ENCODE measurements at places on chromosomes 7 and 10. TPM values are rescaled to one million over a fixed set of nuclear protein-coding genes. Genes with fewer than 3 reads are reported as not detected.

- no peak for DNase-seq
These were observed 89.7 kb downstream of the ATE1 start for GRCh38 chr10:121838149-121838548.

DNA sequence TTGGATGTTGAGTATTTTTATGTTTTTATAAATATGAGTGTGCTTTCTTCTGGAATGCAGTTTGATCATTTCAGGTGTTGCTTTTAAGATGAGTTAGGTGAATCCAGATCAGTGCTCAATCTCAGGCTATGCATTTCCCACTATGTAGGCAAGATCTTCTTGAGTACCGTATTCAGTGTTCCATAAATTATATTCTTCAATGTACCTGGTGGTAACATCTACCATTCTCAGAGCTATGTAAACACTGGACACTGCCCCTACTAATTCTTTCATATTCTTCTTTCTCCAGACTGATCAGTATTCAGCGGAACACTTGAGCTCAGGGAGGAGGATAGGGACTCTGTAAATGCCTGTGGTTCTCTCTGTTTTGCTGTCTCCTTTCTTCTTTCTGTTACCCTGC, 25.5 kb upstream of the NME8 start:
- no peak for DNase-seq

CYP17A1 gene
- total RNA-seq, result not detected

GRCh38 chr7:26858241-26858715, 6.1 kb downstream of the SKAP2 start:
- DNase-seq, result no peak

WNT8B gene
- total RNA-seq, result not detected

SEMA3C gene
- 139 TPM for total RNA-seq

DNA sequence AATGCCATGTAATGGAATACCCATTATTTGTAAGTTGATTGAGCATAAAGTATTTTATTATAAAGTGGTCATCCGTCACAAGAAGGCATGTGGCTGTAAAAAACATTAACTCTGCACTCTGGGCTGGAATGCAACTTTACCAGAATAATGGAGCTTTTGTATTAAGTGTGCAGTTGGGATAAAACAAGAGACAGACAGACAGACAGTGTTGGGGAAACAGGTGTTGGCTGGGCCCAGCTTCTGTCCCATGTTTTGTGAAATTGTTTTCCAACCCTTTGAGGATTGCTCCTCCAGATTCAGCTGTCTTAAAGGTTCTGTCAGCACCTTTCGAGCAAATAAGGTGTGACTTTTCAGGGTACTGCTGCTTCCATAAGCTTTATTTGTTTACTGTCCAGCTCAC, 67.9 kb upstream of the NFKB2 start:
- DNase-seq, result no peak

DNA sequence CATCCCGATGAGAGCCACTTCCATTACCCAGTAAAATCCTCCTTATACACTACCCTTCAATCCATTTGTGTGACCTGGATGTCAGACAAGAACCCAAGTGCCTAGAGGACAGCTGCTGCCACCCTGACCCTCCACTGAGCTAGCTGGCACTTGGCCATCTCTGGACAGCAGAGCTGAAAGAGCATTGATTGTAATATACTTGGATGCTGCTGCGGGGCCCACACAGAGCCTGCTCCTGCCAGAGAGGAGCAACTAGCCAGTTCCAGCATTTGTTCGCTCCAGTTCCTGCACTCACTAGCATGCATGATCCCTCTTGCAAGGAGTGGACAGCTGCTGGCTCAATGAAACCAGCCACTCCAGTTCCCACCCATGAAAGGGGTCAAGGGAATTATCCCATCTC, 8.4 kb upstream of the TMEM254 start:
- no peak for DNase-seq

DNA sequence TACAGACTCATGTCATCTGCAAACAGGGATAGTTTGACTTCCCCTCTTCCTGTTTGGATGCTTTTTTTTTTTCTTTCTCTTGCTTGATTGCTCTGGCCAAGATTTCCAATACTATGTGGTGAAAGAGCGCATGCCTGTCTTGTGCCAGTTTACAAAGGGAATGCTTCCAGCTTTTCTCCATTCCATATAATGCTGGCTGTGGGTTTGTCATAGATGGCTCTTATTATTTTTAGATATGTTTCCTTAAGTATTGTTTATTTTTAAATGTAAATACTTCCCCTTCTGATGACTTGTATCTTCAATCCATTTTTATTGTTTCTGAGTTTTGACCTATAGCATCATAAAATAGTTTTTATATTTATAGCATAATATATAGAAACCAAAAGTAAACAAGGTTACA, 17.9 kb downstream of the FAM237B start:
- DNase-seq, result no peak

DNA sequence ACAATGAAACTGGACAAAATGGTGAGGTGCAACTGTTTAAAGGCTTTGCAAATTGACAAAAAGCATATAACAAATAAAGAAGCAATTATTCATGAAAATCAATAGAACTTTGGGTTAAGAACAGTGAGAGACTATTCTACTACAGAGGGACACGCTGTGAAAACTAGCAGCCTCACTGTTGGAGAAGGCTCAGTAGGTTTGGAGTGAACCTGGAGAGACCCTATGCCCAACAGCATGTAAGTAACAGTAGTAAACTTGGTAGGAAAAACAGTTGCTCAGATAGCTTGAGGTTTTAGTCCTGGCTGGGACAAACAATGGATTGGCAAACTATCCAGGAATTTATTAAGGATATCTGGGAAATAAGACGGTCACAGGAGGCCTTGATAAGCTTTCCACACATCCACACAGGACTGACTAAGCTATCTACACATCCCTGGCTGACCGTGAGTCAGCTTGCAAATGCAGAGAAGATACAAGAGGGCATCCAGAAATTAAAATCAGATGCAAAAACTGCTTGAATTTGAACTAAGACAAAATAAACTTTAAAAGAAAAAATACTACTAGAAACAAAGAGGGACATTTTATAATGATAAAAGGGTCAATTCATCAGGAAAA, 15.9 kb downstream of the FAM149B1 start:
- DNase-seq, result no peak

- DNase-seq, result peak; percentile 12
These were observed 71.5 kb downstream of the EVX1 start for GRCh38 chr7:27314111-27314510.

NUTM2A gene
- total RNA-seq, result 1.5 TPM

NEURL1 gene
- total RNA-seq, result 4.6 TPM

GRCh38 chr10:4671451-4672145, 154.4 kb upstream of the AKR1E2 start:
- DNase-seq, result no peak

SFTPD gene
- 55.5 TPM for total RNA-seq

- DNase-seq, result no peak
These were observed 3.8 kb downstream of the KAZALD1 start for GRCh38 chr10:101065481-101066145.

DNA sequence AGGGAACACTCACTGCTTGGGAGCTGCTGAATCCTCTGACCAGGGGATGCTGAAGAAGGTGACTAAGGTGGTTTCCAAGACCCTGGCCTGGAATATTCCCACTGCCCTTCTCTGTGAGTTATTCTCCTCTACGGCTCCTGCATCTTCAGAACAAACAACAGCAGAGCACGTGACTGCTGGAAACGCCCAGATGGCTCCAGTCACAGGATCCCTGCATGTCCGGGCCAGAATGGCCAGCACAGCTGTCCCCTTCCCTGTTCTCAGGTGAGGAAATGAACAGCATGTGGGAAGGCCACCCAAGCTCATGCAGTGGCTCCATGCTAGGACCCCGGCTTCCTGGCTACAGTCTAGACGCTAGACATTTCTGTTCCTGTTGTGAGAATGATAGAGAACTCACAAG, 43.1 kb downstream of the GHRHR start:
- DNase-seq, result no peak

FKBP6 gene
- 0.12 TPM for total RNA-seq

GRCh38 chr7:55733241-55734140, 129.1 kb downstream of the SEPTIN14 start:
- peak; percentile 30 for DNase-seq

DNA sequence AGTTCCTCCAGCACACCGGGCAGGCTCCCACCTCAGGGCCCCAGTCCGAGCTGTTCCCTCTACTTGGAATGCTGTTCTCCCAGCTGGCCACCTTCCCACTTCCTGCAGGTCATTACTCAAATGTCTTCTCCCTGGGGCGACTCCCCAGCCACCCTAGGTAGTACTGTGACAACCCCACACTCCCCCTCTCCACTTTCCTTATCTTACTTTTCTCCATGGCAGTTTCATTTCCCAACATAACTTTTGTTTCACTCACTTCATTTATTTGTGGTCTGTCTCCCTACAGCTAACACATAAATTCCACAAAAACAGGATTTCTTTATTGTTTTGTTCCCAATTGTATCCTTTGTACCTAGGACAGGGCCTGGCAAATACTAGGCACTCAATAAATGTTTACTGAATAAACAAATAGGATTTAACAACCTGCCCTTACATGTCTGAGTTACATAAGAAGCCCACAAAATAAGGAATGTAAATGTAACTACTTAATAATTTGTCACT, 76.5 kb downstream of the JAZF1 start:
- DNase-seq, result no peak

- DNase-seq, result no peak
These were observed 4.4 kb upstream of the ACBD5 start for GRCh38 chr10:27244976-27245375.

DNA sequence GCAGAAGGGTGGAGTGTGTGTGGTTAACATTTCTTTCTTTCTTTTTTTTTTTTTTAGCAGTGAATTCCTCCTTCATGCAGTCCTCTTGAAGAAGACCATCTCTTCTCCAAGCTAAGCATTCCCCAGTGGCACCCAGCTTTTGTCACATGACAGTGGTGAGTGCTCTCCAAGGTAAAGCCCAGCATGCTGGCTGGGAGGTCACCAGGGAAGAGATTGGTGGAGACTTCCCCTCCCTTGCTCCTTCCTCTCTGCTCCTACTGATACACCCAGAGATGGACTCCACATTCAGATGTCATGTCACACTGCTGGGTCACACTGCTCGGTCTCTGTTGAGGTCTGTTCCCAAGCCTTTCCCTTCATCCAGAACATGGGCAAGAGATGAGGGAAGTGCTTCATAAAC, 55.3 kb downstream of the FRMPD2 start:
- no peak for DNase-seq

DNA sequence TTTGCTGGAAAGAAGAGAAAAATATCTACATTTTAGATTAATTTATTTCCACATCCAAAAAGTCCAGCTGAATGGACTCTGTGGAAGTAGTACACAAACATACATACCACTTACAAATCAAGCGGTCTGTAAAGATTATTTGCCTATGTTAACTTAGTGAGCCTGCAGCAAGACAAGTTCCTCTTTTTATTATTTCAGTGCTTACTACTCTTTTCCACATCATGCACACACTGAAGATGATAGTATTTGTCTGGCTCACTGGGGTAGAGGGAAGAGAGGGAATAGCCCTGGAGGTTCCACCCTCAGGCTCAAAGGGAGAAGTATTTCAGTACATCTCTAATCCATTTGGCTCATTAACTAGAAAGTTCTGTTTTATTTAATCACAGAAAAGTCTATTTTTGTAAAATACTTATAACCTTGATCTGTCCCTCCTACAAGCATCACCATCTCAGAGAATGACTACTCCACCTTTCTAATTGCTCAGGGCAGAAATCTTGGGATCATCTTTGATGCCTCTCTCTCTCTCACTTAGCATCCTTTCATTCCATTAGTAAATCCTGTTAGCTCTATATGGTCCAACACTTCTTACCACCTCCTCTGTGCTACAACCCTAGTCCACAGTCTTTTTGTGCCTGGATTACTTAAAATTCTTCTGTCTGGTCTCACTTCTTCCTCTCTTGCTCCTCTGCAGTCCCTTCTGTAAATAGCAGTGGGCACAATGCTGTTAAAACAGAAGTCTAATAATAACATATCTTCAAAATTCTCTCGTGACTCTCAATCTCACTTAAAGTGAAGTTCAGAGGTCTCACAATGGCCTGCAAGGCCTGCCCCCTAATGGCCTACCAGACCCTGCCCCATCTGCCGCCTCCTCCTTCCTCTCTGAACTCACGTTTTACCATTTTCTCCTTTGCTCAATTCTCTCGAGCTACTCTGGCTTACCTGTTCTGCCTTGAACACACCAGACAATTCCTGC, 64.3 kb upstream of the CCDC6 start:
- DNase-seq, result no peak

DNA sequence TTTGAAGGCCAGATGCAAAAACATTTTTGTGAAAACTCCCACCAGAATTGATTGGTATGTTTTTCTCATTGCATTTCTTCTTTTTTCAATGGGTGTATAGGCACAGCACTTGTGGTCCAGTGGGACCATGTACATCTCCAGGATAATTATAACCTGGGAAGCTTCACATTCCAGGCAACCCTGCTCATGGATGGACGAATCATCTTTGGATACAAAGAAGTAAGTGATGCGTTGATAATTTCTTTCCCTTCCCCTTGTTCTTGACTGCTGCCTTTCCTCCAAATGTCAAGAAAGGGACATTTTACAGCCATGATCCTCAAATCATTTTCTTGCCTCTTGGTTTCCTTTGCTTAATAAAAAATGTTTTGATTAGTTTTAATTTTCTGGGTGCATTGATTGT, 331.5 kb downstream of the PLXDC2 start:
- DNase-seq, result no peak

- DNase-seq, result peak; percentile 28
These were observed 88.6 kb downstream of the SPAG6 start for GRCh38 chr10:22433875-22434274.

DNA sequence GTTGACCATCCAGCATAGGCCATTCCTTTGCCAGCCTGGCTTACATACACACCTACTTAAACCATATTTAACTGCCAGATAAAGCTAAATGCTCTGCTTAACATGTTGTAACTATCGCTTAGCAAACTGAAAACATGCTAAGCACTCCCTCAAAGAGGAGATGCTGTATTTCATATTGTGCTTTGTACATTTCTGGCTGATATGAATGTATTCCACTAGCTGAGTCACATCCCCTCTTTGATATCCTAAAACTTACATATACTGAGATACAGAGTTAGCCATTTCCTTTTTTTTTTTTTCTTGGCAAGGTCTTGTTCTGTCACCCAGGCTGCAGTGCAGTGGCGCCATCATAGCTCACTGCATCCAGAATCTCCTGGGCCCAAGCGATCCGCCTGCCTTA, 99.4 kb downstream of the TPST1 start:
- no peak for DNase-seq
